Right atrium auricular region (tissue), 2 donors: ENCODE measurements at places on chromosomes 13 and 19.

GRCh38 chr19:4814625-4815425 is 16.7 kb downstream of the TICAM1 start:
- no peak for DNase-seq

DNA sequence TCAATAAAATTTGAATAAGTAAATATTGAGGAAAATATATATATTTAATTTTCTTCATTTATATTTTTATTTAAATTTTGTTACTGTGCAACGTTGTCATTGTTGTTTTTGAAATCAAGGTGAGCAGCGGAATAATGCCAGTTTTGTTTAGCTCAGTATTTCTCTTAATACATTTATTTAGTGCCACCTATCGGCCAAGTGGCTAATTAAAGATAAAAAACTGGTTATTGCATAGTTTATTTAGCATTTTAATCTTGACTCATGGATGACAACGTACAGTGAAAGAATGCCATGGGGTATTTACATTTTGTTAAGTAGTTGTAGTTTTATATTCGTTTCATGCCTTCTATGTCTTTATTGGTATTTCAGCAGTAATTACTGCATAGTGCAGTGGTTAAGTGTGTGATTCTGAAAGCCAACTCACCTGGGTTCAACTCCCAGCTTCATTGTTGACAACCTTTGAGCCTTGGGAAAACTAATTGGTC is 265.9 kb downstream of the MYO16 start:
- DNase-seq, result no peak

- no peak for DNase-seq
Observed at GRCh38 chr13:68190818-68191217, 960.7 kb upstream of the PCDH9 start.

DNA sequence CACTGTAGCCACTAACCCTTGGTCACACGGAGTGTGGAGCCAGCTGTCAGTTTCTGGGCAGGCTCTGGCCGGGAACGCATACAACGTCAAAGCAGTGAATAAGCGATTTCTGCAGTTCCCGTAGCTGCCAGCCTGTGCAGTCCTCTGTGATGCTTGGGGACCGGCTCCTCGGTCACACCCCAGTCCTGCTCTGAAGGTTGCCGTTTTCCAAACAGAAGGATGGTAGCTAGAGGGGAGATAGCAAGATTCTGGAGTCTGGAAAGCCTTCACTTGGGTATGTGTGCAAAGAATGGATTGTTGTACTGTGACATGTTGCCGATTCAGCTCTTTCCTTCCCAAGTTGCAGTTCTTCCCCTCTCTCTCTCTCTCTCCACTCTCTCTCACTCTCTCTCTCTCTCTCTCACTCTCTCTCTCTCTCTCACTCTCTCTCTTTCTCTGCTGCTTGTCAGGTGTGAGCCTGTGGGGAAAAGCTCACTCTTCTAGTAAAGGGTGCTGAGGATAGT is 38.7 kb upstream of the C1QTNF9 start:
- peak; percentile 87 for DNase-seq

DNA sequence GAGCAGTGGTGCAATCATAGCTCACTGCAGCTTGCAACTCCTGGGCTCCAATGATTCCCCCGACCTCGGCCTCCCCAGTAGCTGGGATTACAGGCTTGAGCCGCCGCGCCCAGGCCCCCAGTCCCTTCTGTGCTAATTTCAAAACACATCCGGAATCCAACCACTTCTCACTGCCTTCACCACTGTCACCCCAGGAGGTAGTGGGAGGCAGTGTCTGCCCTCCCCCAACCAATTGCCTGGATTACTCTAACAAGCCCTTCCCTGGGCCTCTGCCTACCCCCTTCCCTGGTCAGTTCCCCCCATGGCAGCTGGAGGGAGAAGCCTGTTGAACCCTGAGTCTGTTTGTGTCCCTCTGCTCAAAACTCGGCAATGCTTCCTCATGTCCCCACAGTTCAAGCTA is 2.3 kb downstream of the PRAM1 start:
- no peak for DNase-seq

DNA sequence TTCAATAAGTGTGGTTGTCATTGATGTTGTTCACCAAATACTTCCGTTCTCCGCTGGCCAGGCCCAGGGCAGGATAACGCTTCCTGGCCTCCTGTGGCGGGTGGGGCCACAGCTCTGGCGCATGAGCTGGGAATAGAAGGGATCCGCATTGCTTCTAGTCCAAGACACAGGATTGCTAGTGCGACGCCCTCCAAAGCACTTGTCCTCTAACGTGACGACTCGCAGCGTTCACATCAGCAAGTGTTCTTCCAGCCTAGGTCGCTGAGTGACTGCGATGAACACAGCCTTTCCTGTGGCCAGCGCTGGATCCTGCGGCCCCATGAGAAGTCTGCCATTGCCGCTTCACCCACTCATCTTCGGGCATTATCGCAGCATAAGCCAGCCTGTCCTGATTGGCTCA is 39.4 kb downstream of the VSTM2B start:
- DNase-seq, result no peak

DNA sequence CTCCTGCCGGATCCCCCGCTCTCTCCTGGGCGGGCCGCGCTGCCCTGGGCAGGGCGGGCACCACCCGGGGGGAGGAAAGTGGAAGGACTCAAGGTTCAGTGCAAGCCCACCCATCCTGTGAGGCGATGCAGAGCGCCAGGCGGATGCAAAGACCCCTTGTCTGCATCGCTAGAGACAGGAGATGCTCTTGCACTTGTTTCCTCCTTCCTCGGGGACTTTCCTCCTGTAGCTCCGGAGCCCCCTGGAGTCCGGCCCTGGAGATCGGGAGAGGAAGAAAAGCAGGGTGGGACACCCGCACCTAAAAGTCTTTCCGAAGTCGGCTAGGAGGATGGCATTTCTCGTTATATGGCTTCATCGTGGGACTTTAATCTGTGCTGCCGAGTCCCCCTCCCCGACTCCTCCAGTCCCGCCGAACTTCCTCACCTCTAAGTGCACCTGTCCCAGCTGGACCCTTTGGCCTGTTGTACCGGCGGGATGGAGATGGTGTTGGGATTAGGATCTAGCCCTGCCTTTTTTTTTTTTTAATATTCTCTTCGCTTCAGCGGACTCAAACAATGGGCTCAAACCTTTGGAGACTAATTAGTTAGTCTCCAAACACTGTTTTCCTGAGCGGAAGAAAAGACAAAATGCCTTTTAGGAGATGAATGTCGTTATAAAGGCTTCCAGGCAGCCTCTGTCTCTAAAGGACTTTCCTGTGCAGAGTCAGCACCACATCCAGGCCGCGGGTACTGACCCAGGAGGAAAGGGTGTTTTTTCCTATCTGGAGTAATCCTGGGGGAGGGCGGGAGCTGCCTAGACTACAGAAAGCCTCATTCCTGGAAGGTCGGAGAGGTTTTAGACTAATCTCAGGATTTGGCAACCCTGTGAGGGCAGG is 725 bp downstream of the FAM124A start:
- DNase-seq, result no peak

- DNase-seq, result no peak
Observed at GRCh38 chr13:102679449-102680132, 15.3 kb downstream of the METTL21C start.

DNA sequence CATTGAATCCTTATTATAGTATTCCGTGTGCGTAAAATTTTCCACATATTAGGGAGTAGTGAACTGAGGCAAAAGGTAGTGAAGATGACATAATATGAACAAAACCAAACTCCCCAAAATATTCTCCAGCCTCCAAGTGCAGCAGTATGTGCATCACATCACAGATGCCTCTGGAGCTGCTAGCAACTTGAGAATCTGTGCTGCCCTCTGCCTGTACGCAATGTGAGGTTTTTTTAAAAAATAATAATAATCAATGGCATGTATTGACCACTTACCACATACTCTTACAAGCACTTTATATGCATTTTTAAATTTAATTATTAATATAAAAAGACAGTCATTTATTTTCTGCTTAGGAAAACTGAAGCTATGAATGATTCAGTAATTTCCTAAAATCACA is 583.0 kb upstream of the SPRY2 start:
- DNase-seq, result no peak

GRCh38 chr19:48443256-48443655 is 2.5 kb upstream of the GRWD1 start:
- no peak for DNase-seq

DNA sequence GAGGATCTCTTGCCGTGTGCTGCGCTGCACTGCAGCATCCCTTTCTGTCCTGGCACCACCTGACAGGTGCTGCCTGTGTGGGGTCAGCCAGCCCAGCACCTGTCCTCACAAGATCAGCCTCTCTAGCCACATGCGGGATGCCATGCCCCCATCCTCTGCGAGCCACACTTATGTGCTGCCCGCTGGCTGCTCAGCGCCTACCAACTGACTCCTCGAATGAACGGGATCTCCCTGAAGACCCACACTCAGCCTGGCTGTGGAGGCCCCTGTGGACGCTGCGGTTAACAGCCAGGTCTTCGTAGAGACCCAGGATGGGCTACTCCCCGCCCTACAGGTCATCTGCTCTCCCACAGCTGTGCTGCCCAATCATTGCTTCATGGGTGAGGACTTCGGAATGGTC is 106.1 kb downstream of the DOCK9 start:
- no peak for DNase-seq

GRCh38 chr19:27775395-27775794 is 1437.6 kb downstream of the UQCRFS1 start:
- peak; percentile 9 for DNase-seq

DNA sequence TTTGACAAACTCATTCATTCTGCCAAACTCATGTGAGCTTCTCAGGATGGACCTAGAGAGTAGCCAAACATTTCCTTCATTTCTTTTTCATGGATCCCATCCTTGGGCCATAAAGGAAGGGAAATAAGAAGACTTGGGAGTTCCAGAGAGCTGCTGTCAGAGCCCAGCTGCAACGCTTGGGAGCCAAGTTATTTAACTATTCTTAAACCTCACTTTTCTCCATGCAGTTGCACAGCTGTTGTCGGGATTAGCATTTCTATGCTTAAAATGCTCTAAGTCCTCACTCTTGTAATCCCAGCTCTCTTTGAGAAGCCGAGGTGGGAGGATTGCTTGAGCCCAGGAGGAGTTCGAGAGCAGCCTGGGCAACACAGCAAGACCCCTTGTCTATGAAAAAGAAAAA is 11.7 kb upstream of the CASP14 start:
- DNase-seq, result no peak

DNA sequence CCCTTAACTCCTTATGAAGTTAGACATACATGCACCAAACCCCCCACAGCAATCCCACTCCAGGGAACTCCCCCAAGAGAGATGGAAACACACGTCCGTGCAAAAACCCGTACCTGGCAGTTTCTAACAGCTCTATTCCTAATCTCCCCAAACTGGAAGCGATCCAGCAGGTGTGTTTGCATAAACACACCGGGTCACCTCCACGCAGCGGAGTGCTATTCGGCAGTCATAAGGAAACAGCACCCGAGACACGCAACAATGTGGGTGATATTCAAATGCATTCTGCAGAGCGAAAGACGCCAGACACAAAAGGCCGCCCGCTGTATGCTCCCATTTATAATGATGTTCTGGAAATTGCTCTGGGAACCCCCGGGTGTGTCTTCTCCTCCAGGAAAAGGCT is 6.8 kb upstream of the ZNRF4 start:
- DNase-seq, result no peak
